ENCODE measurements at places on chromosomes 5 and 9.

- DNase-seq: no peak
These were observed 33.6 kb downstream of the TMOD1 start for GRCh38 chr9:97534961-97535594.

DNA sequence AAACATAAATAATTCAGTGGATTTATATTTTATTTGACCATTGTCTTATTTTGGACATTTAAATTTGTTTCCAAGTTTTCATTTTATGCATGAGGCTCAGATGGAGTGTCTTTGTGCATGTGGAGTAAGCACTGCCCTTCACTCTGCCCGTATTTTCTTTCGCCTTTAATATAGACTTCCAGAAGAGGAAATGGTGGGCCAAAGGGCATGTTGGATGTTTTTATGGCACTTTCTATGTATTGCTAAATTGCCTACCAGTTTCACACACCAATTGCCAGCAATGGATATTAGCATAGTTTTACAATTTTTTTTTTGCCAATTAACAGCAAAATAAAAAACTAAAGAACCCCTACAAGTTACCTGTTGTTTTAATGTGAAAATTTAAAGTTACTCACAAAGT is 38.4 kb downstream of the ZSWIM6 start:
- no peak for DNase-seq

DNA sequence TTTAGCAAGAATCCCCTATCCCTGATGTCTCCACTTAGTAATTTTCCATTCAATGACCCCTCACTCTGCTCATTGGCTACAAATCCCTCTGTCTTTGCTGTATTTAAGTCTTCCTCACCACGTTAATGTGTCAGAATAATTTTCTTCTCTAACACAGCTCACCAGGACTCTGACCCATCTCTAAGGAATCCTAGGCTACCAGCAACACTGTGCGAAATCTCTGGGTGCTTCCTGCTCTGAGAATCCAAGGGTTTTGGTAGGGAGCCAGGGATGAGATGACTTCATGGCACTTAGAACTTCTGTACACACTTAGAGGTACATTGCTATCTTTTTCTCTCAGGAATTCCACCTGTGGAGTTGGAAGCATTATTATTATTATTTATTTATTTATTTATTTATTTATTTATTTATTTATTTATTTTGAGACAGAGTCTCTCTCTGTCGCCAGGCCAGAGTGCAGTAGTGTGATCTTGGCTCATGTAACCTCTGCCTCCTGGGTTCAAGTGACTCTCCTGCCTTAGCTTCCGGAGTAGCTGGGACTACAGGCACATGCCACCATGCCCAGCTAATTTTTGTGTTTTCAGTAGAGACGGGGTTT is 53.5 kb downstream of the FOXI1 start:
- DNase-seq: no peak

DNA sequence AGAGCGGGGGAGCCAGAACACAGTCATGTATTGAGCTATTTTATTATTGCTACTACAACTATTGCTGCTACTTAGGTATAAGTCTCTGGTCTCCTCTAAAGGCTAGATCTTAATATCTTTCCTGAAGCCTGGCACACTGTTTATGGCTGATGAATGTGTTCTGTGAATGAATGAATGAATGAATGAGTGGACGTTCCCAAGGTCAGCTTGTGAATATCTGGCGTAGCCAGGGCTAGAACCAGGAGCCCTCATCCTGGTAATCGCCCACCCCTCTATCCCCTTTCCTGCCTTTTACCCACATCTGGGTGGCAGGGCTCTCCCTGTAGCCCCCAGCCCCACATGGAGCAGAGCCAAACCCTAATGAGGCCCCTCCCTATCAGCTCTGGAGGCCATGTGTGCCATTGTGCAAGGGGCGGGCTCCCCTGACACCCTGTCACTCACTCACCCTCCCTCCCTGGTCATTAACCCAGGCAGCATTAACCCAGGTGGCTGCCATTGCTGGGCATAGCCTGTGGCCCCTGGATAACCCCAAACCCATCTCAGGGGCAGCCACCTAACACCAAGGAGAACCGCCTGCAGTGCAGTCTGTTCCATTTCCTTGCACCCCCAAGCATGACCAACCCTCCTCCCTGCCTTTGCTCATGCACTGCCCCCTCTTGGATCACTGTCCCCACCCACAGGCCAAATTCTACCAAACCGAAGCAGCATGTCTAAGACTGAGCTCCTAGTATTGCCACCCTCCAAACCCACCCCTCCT is 2.0 kb upstream of the AKNA start:
- no peak for DNase-seq

- DNase-seq: no peak
These were observed 716 bp downstream of the TMEM171 start for GRCh38 chr5:73121119-73121463.

Measured in activated CD4-positive, alpha-beta T cell treated with anti-CD3 and anti-CD28 coated beads, Interleukin-10, Interleukin-2, amounts not matched to agents 100 ng/mL and 50 ng/mL, durations not matched to agents 16 hours and 8 hours (primary cell).